Right renal pelvis (tissue), 4 donors: ENCODE measurements at places on chromosomes 5 and 9. TPM values are rescaled to one million over a fixed set of nuclear protein-coding genes. Genes with fewer than 3 reads are reported as not detected.
A peak's percentile ranks its signal among the peaks of the same experiment; 100 is the strongest.

DNA sequence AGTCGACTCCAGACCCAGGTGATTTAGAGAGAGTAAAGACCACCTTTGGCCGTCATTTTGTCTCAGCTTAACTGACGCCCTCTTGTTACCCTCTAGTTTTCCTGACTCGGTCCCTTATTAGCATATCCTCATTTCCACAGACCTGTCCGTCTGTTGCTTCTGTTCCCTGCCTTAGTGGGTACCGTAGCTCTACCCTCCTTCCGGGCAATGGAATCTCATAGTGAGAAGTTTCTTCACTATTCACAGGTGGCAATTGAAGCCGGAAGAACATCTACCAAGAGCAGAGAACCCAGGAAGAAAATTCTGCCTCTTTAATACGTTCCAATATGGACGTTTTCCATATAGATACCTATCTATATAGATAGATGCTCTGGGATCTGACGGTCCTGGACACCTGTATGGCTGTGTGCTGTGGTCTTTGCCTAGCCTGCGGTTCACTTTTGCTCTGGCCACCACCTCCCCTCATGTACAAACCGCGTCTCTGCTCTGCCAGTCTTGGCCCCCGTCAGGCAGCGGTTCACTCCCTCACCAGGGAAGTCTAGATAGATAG, 652 bp upstream of the TMEM161B start:
- DNase-seq = peak; percentile 10

GRCh38 chr5:79772651-79773050, 83.0 kb downstream of the CMYA5 start:
- no peak for DNase-seq

- no peak for DNase-seq
Observed at GRCh38 chr5:144156767-144157171, 13.7 kb downstream of the YIPF5 start.

SPAAR gene
- polyA plus RNA-seq = 1.5 TPM

PCDHA12 gene
- polyA plus RNA-seq = 0.03 TPM
